ENCODE measurements at places on chromosomes 13 and 19. TPM values are rescaled to one million over a fixed set of nuclear protein-coding genes. Genes with fewer than 3 reads are reported as not detected.

- no peak for DNase-seq
These were observed 45.1 kb upstream of the MCF2L start for GRCh38 chr13:112923962-112924361.

DNA sequence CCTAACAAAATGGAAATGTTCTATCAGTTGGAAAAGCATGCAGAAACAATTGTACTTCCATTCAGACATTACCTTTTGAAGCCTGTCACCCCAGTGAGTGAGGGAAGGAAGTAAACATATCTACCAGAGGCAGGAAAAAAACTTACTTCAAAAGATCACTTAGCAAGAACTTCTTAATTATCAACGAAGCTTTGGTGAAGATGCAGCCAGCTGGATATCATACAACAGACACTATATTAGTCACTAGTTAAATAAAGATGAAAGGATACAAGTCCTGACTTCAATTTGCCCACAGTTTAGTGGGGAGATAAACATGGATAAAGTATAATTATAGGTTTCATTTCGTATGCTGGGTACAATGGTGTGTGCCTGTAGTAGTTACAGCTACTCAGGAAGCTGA is 148.8 kb downstream of the TNFRSF19 start:
- DNase-seq: no peak

The CD33 gene
- 11.7 TPM for total RNA-seq

The STAP2 gene
- not detected for total RNA-seq

All from thoracic aorta (tissue), 2 donors.